Neural crest cell (in vitro differentiated cells): ENCODE measurements at places on chromosomes 13 and 19. TPM values are rescaled to one million over a fixed set of nuclear protein-coding genes. Genes with fewer than 3 reads are reported as not detected.

Gene C19orf73
- total RNA-seq = 1.0 and 1.3 TPM in 2 replicates

Gene SPATA13
- 42.3 and 45.8 TPM in 2 replicates for total RNA-seq

Gene PSG4
- total RNA-seq = not detected in 2 replicates

Gene ANGPTL4
- not detected in 2 replicates for total RNA-seq

DNA sequence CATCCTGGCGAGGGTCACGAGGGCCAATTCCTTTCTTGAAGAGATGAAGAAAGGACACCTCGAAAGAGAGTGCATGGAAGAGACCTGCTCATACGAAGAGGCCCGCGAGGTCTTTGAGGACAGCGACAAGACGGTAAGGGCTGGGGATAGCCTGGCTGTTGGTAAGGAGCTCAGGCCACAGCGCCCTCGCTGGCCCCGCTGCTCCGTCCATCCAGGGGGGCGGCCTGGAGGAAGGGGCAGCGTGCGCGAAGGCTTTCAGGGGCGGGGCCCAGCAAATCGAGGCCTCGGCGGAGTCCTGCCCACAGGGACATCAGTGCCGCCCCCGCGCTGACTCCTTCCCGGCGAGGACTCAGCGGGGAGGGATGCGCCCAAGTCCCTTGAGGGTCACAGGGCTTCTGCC lies 6.9 kb downstream of the F10 start:
- DNase-seq = no peak

- DNase-seq = no peak
Measured at GRCh38 chr19:48953141-48953540, 1.5 kb upstream of the BAX start.

- no peak for DNase-seq
Measured at GRCh38 chr13:40572961-40573360, 93.5 kb downstream of the FOXO1 start.

DNA sequence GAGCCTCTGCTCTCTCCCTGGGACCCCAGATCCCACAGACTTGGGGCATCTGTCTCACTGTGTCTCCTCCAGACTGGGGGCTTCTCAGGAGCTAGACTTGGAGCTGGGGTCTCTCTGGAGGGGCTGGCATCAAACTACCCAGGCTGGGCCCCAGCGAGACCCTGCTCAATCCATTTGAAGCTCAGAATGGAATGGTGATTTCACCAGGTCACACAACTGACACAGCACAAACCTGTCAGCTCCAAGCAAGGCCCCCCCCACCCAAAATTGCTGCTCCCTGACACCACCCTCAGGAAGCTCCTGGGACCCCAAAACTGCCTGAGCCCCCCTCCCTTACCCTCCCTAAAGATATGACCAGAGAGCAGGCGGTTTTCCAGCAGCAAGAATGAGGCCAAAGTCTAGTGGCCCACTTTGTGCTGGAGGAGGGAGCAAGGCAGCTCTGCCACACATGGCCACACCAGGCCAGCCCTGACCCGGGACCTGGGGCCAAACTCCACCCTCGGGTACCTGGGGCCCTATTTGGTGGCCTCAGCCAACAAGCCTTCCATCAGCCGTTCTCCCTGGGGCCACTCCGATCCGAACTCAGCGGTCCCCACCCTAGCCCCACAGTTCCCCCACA lies 2.4 kb downstream of the NR2F6 start:
- no peak for DNase-seq

- no peak for DNase-seq
Measured at GRCh38 chr19:6213266-6213595, 66.5 kb downstream of the MLLT1 start.

DNA sequence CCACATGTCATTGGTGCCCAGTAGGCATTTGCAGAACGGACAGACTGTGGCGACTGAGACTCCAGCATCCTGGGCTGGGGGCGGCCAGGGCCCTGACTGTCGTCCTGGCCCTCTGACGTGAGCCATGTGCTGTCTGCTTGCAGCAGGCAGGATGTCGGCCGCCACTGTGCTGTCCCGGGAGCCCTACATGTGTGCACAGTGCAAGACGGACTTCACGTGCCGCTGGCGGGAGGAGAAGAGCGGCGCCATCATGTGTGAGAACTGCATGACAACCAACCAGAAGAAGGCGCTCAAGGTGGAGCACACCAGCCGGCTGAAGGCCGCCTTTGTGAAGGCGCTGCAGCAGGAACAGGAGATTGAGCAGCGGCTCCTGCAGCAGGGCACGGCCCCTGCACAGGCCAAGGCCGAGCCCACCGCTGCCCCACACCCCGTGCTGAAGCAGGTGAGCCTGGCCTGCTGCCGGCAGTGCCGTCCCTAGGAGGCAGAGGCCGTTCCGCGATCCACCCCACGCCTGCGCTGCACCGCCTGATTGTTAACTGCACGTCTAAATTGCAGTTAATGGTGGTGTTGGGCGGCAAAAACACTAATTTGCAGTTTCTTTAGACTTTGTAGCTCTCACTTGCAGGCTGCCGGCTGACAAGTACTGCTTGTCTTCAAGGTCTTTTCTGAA lies 14.2 kb downstream of the TSSK6 start:
- no peak for DNase-seq

- no peak for DNase-seq
Measured at GRCh38 chr19:46023311-46023779, 492 bp upstream of the PGLYRP1 start.

DNA sequence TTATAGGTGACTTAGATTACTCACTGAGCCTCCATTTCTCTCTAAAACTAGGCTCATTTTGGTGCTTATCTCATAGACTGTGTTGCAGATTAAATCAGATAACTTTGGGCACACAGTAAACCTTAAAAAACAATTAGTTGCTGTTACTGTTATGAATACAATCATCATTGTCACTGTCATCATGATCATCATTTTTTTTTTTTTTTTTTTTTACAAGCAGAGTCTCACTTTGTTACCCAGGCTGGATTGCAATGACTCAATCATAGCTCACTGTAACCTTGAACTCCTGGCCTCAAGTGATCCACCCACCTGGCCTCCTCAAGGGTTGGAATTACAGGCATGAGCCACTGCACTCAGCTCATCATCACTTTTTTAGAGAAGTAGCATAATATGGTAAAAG lies 60.0 kb downstream of the VWA8 start:
- DNase-seq = no peak

- no peak for DNase-seq
Measured at GRCh38 chr19:33429891-33430673, 56.6 kb downstream of the CEBPG start.

DNA sequence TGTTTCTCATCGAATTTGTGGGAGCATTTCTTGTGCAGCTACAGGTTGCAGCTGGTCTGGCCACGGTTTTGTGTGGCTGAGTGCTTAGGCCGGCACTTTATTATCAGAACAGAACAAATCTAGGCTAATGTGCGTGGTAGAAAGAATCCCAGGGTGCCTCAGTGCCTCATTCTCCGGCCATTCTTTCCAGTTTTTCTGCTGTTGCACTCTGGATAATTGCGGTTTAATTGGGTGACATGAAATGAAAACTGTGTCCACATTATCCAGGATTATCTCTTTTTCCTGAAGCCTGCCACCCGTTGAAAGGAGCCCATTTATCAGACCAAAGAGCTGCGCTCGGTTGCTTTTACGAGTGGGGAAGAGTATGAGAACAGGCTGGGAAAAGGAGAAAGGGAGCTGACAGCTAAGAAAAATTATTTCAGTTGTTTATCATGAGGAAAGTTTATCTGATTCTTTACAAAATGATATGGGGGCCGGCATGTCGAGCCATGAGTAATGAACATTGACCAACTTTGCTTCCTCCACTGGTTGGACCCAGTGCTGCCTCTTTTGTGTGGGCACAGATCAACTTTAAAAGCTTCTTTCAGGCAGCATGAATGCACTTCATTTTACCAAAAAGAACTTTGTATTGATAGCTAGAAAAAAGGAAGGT lies 117.0 kb upstream of the SOX21 start:
- no peak for DNase-seq

DNA sequence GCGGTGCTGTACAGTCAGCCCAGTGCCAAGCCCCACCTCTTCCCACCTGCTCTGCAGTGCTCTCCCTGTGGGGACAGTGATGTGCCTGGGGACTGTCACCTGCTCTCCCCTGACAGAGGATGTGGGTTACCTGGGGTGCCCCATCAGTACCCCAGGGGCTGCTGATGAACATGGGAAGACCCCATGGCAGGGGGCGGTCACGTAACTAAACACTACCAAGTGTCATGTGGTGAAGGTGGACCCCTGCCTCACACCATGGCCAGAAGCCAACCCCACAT lies 12.7 kb downstream of the KDM4B start:
- DNase-seq = no peak

- no peak for DNase-seq
Measured at GRCh38 chr13:76668141-76668540, 218.1 kb downstream of the KCTD12 start.
